Pulmonary artery endothelial cell (primary cell): ENCODE measurements at places on chromosomes 3 and 15. TPM values are rescaled to one million over a fixed set of nuclear protein-coding genes. Genes with fewer than 3 reads are reported as not detected.

GOLGA8M gene
- 0.07 and 0.35 TPM in 2 replicates for total RNA-seq

GREM1 gene
- 0.07 TPM in 1 of 2 replicates, not detected in the other for total RNA-seq

IMPG2 gene
- total RNA-seq: 0.33 and 0.78 TPM in 2 replicates

GNAT1 gene
- under 0.01 TPM in 1 of 2 replicates, not detected in the other for total RNA-seq

CHRD gene
- 0.11 and 0.20 TPM in 2 replicates for total RNA-seq

CISH gene
- total RNA-seq: 0.28 and 0.46 TPM in 2 replicates

SIDT1 gene
- total RNA-seq: not detected in 2 replicates

GPR62 gene
- total RNA-seq: 0.07 TPM in 2 replicates

SNTN gene
- total RNA-seq: not detected in 2 replicates

BLM gene
- total RNA-seq: 6.5 and 9.0 TPM in 2 replicates

ENTPD3 gene
- 0.07 TPM in 1 of 2 replicates, not detected in the other for total RNA-seq

TMC3 gene
- total RNA-seq: not detected in 2 replicates

TMEM266 gene
- total RNA-seq: not detected in 2 replicates
